Putamen (tissue), 1 donor: ENCODE measurements at places on chromosomes 16 and 17.

- DNase-seq, result no peak
Measured at GRCh38 chr16:27824786-27825185, 238.7 kb downstream of the GSG1L start.

- no peak for DNase-seq
Measured at GRCh38 chr17:40134184-40134583, 6.2 kb upstream of the CASC3 start.

DNA sequence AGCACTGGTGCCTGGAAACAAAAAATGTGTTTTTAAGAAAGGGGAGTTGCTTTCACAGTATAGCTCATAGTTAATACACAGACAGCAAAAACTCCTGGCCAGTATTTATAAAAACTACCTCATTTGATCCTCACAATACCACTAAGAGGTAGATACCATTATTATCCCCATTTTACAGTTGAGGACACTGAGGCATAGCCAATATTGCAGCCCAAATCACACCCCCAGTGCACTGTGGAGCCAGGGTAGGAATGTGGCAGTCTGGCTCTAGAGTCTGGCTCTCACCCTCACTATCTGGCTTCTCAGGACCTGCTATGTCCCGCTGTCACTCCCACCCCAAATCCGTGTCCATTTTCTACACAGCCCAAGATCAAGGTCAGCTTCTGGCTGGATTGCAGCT is 2.6 kb downstream of the ARHGAP23 start:
- no peak for DNase-seq

GRCh38 chr16:11481987-11482386 is 104.7 kb downstream of the LITAF start:
- DNase-seq, result no peak

GRCh38 chr17:13268791-13269595 is 251.2 kb upstream of the ELAC2 start:
- no peak for DNase-seq

- DNase-seq, result no peak
Measured at GRCh38 chr16:58195344-58195743, 2.6 kb downstream of the CSNK2A2 start.

DNA sequence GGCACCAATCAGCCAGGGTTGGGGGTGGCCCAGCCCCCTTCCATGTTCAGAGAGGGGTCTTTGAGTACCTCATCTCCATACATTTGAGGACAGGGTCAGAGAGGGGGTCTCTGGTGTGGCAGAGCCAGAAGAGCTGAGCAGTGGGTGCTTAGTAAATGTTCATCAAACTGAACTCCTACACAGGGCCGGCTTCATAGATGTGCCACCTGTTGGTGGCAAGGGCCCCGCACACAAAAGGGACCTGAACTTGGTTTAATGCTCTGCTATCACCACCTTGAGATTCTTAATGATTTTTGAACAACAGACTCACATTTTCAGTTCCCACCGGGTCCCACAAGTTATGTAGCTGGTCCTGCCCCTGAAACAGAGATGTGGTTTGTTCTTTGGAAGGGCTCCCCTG is 9.0 kb upstream of the C1QL1 start:
- no peak for DNase-seq

DNA sequence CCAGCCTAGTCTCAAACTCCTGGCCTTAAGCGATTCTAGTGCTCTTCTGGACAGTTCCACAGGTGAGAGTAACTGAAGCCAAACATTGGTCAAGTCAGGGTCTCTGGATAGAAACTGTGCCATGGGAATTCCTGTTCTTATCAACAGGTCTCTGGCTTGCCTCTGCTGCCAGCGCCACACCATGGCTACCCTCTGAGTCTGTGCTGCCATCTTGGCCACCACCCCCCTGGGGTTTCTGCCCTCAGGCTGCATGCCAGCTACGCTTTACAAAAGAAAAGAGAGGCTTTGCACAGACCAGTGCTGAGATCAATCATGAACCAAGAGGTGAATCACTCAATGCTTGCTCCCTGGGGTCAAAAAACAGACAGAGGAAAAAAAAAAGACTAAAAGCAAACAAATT is 24.4 kb upstream of the CREBBP start:
- no peak for DNase-seq

DNA sequence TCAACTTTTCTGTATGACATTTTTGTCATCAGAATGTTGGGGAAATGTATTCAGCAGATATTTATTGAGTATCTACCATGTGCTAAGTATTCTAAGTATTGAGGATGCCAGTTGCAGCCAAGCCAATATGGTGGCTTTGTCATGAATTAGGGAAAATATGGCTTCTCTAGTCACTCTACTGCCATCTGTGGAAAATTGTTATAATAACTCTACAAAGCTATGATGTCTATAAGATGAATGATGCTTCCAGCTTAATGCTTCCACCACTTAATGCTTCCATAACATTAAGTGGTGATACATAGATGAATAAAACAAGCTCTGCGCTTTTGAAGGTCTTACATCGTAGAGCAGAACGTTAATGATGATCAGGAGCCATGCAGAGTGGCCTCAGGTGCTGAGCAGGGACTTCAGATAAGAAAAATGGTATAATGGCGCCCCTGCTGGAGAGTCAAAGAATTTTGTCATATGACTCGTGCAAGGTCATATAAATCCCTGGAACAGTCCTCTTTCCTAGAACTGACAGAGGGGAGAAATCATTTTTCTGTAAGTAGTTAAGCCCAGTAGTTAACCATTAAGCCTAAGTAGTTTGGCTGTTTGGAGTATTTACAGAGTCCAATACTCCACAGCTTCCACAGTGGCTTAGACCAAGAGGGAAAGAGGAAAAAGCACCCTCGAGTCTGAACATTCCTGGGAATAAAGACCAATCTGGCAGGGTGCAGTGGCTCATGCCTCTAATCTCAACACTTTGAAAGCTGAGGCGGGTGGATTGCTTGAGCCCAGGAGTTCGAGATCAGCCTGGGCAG is 2.7 kb upstream of the TMIGD1 start:
- DNase-seq, result no peak

DNA sequence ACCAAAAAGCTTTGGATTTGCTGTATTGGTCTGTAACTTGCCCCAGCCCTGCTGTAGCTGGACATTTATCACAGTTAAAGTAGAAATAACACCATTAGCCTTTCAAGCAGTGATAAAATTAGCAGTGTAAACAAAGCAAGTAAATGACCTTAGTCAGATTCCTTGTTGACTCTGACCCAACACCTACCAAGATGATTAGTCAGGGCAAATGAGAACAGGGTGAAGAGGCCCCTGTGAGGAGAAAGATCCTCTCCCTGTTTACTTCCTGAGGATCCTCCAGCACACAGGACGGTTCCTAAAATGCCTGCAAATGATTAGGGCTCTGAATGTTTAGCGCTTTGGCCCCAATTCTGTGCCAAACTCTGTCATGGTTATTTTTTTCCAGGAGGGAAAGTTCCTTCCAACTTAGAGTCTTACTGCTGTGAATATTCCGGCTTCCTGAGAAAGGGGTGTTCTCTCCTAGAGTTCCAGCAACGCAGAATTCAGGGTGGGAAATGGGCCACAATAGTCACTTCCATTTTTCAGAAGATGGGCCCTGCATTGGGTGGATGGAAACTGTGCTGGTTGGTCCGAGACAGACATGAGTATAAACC is 259.0 kb upstream of the MYOCD start:
- no peak for DNase-seq

DNA sequence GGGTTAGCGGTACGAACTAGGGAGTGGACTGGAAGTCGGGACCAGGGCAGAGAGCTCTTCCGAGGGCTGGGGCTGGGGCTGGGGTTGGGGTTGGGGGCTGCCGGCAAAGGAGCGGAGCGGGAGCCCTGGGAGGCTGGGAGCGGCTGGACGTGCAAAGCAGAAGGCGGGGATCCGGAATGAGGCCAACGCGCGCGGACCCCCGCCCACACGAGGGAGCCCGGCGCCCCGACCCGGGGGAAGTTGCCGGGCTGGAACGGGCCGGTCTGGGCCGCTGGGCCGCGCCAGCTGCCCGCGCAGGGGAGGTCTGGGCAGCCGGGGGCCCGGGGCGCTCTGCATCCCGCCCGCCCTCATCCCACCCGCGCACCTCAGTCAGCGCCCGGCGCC is 323 bp downstream of the ST3GAL2 start:
- no peak for DNase-seq

GRCh38 chr16:83046664-83047063 is 419.9 kb downstream of the CDH13 start:
- DNase-seq, result no peak

DNA sequence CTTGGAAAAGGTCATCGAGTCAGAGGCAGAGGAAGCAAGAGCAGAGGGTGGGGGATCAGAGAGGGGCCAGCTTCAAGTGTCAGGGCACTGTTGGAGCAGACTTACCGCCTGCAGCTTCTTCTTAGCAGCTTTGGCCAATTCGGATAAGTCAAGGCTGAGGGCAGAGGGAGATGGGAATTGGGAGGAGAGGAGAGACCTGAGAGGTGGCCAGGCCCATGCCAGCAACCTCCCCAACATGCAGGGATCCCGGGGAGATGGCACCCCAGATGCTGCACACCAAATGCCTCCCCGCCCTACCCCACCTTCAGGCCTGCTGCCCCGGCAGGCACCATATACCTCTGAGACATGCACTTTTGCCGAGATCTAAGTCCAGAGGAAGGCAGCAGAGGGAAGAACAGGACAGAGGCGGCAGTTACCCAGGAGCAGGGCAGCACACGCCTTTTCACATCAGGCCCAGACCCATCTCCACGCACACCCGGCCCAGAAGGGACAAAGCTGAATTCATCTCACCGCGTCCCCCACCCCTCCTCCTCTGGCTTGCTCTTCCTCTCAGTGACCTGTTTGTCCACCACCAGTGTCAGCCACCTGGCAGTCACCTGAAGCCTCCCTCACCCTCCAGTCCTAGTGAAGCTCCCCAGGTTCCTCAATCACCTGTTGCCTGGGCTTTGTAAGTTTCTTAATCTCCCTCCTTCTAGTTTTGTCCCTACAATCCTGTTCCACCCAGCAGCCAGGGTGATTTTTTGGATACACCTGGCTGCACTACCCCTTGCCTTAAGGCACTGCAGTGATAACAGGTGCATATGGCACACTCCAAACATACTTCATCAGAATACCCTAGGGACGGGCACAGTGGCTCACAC is 10.4 kb downstream of the TP53I13 start:
- DNase-seq, result no peak

DNA sequence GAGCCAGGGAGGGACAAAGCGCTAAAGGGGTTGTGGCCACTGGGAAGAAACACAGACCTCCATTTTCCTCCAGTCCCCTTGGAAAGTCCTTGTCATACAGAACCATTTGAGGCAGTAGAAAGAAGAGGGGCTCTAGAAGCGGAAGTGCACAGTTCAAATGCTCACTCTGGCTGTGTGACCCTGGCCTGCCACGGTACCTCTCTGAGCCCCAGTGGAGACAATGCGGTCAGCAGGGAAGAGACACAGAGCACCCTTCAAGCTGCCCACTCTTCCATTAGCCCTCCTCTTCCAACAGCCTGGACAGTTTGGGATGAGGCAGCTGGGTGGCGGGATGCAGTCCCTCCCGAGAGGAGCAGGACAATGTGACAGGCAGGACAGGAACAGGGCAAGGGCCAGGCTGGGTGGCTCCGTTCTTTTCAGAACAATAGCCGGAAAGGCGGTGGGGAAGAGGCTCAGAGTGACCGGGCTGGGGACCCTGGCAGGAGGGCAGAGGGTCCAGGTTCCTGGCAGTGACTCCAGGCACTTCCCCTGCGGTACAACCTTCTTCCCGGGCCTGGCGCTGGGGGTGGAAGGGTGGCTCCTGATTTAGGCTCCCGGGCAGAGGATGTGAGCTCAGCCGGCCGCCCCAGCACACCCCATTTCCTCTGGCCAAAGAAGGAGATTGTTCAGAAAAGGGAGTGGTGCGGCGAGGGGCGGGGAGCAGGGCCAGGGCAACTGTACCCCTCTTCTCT is 5.6 kb downstream of the CASKIN2 start:
- no peak for DNase-seq

GRCh38 chr16:69348222-69348621 is 3.4 kb downstream of the TMED6 start:
- DNase-seq, result no peak

DNA sequence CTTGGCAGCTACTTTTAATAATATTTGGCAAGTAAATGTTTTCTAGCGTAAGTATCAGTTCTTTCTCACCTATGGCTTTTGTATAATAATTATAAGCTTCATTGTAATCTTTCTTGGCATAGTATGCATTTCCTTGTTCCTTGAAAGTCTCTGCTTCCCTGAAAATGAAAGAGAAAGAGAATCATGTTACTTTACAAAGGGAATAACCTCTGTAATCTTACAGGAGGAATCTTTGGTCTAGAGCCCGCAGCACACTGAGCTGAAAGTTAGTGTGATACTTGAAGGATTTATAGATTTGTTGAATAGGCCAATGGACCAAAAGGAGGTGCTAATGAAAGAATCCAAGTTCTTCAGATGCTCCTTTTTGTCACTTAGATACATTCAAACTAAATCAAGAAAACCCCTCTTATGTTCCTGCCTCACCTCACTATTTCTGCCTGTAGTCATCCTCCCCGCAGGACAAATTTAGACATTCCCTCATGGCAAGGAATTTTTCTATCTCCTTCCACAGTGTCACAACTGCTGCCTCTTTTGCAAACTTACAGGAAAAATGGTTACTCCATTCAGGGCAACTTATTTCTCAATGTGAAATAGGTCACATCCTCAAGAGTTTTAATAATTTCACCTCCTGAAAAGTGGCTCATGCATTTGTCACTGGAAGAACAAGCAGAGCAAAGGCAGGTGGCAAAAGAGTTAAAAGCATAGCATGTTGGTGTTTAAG is 16.7 kb downstream of the DNAJC7 start:
- DNase-seq, result no peak

GRCh38 chr16:86579268-86580062 is 1.1 kb downstream of the FOXL1 start:
- DNase-seq, result no peak

DNA sequence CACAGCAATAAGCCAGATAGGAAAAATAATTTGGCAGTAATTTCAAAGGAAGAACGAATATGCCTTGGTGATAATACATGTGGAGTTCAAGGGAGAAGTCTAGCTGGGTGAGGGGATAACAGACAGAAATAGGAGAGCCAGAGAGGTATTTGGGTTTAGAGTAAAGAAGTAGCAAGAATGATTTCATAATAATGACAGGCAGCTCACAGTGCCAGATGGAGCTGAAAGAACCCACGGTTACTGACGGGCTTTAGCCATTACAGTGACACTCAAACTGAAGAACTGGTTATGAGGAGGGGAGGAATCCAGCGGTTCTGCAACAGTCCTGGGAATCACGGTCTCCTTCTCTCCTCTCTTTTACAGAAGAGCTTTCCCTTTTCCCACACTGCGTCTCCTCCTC is 2.2 kb downstream of the OR4D1 start:
- no peak for DNase-seq

- DNase-seq, result no peak
Measured at GRCh38 chr16:72673118-72673517, 374.8 kb downstream of the ZFHX3 start.

GRCh38 chr16:49281843-49282642 is 405 bp upstream of the CBLN1 start:
- DNase-seq, result peak; percentile 89

- DNase-seq, result no peak
Measured at GRCh38 chr16:23821875-23822688, 13.7 kb upstream of the PRKCB start.

- no peak for DNase-seq
Measured at GRCh38 chr17:58081646-58082340, 1.4 kb upstream of the DYNLL2 start.
